CD4-positive, alpha-beta T cell treated with Interleukin-4 for 1 hour (primary cell): ENCODE measurements at places on chromosomes 7 and 10.

GRCh38 chr7:30510124-30511075 is 5.8 kb upstream of the GGCT start:
- DNase-seq, result peak; percentile 45

GRCh38 chr7:67525588-67525987 is 529.0 kb downstream of the TYW1 start:
- no peak for DNase-seq

DNA sequence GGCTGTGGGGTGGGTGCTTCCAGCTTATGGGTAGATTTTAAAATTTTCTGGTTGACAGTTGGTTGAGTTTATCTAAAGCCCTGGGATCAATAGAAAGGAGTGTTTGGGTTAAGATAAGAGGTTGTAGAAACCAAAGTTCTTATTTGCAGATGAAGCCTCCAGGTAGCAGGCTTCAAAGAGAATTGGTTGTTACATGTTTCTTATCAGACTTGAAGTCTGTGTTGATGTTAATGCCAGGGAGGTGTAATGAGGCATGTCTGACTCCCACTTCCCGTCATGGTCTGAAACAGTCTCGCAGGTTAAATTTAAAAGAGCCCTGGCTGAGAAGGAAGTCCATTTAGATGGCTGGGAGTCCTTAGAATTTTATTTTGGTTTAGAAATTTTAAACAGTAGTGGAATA is 165.2 kb upstream of the TMEM72 start:
- no peak for DNase-seq

- no peak for DNase-seq
Observed at GRCh38 chr10:89505640-89506275, 29.6 kb downstream of the SLC16A12 start.

DNA sequence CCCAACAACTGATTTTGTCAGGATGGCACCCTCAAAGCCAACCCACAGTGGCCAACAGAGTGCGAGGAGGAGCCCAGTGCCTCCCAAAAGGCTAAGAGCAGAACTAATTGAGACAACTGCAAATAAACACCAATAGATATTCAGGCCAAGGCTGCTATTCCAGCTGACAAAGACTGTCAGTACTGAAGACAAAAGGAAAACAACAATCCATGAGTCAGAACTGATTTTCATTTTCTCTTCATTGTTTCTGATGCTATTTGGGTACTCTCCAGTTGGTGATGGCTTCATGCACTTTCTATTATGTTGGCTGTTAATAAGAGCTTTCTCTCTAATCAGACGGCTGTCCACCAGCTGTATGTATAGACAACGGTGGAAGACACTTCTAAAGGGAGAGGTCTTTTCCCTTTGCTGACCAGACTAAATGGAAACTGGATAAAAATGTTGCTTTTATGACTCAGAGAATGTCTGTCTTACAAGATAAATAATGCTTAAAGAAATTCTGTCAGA is 515.9 kb downstream of the PARD3 start:
- no peak for DNase-seq

DNA sequence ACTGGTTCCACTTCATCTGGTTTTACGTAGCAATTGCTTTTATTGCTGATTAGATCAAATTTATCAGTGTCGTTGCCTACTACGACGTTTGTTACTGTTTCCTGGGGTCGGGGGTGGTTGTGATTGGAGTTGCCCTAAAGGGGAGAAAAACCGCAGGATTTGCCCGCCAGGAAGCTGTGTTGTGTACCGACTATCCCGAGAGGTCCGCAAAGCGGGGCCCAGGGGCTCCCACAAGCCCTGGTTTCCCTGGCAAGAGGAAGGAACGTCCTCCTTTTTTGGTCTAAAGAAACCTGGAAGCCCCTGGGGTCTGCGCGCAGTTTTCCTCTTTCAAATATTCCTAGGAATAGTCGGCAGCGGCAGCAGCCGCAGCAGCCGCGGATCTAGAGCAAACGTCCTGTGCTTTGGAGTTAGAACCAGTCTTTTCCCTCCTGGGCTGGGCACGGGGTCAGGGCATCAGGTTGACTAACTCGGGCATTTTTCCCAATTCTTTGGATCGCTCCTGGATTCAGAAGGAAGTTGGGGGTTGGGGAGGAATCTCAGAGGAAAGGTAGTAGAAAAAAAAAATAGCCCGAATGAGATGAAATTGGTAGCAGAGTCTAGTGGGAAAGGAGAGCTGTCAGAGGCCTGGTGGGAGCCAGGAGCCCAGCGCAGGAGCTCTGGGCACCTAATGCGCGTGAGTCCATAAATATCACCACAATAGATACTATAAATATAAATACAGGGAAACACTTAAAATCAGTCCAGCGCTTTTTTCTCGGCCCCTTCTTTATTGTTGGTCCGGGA is 4.6 kb downstream of the VAX1 start:
- no peak for DNase-seq

- peak; percentile 16 for DNase-seq
Observed at GRCh38 chr10:3222068-3222467, 49.5 kb upstream of the PITRM1 start.

DNA sequence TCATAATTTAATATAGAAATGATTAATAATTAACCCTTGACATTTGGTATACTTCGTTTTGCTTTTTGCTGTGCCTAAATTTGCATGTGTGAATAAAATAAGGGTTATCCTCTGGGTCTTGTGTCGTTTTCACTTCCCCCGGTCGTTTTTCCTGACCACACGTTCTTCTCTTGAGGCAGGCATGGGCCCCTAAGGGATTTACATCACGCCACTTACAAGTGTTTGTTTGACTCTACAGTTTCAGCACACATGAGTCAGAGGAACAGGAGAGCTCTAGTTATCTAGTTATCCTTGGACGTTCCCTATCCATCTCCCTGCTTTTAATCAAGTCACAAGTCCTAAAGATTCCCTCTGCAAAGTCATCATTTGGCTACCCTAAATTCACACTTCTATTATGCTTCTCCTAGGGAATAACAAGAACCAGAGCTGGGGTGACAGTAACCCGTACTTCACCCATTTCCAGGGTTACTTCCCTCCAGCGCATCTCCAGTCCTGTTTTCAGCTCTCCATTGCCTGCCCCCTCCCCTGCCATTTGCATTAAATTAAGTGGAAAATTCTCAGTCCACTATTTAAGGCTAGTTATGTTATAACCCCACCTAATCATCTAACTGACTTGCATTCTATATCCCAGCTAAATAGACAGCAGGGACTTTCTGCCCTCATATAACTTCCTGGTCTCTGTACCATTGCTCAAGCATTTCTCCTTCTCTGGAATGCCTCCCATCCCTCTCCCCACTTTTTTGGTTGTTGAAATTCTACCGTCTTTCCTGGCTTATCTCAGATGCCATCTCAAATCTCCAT is 206.9 kb downstream of the PTEN start:
- DNase-seq, result no peak

GRCh38 chr7:139431459-139431858 is 52.0 kb downstream of the KLRG2 start:
- no peak for DNase-seq

- no peak for DNase-seq
Observed at GRCh38 chr10:68665841-68666240, 55.2 kb upstream of the CCAR1 start.

DNA sequence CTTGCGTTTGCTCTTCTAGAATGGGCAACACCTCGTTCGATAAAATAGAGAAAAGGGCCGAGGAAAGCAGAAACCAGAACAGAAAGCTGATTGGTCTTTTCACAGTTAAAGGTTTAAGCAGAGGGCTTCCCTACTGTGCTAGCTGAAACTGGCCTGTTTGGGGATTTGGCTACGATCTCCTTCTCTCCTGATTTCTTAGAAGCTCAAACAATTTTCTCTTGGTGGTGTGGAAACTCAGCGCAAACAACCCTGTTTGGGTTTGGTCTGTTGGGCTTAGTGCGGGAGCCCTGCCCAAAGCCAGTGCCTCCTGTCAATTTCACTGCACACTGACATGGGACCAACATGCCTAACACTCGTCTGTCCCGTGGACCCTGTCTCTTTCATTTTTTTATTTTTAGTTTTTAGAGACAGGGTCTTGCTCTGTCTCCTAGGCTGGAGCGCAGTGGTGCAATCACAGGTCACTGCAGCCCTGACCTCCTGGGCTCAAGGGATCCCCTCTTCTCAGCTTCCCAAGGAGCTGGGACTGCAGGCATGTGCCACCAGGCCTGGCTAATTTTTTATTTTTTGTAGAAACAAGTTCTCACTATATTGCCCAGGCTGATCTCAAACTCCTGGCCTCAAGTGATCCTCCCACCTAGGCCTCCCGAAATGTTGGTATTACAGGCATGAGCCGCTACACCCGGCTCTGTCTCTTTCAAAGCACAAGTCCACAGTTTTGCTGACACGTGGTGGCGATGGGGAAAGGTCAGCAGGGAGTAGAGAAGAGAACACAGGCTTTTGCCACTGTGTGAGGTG is 16.5 kb upstream of the BNIP3 start:
- DNase-seq, result no peak

- no peak for DNase-seq
Observed at GRCh38 chr7:34655384-34655783, 2.6 kb upstream of the NPSR1 start.

DNA sequence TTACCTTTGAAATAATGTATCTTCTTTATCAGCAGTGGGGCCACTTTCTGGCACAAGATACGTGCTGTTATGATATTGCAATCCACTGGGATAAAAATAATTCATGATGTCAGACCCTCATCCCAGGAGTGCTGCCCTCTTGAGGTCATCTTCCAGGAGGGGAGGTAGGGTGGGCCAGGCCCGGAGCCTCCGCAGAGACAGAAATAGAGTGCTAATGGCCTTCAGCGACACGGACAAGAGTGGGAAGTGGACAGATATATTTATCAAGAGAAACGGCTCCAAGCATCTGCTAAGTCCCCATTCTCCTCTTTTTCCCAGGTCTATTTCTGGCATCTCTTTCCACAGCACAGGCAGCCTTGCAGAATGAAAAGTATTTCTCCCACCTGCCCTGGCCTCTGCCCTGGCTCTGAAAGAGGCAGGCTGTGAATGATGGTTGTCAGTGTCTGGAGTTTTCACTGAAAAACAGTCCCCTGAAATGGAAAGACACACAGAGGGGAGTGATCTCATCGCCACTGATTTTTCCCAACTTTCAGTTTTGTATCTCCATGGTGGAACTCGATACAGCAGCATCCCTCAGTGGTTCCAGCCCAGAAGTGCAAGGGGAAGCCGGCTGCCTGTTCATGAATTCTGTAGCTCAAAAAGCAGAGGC is 251.7 kb upstream of the MYO3A start:
- DNase-seq, result no peak

GRCh38 chr10:132186488-132187429 is at the start of gene DPYSL4:
Gene DPYSL4 (plus strand): TSS chr10:132186948. CDS start chr10:132187064, 116 bp downstream.
- DNase-seq, result no peak
